ENCODE measurements at places on chromosomes 16 and 17.

GRCh38 chr16:49914657-49915056 lies 58.7 kb upstream of the ZNF423 start:
- DNase-seq, result no peak

GRCh38 chr17:40427002-40427491 lies 9.4 kb upstream of the TOP2A start:
- no peak for DNase-seq

DNA sequence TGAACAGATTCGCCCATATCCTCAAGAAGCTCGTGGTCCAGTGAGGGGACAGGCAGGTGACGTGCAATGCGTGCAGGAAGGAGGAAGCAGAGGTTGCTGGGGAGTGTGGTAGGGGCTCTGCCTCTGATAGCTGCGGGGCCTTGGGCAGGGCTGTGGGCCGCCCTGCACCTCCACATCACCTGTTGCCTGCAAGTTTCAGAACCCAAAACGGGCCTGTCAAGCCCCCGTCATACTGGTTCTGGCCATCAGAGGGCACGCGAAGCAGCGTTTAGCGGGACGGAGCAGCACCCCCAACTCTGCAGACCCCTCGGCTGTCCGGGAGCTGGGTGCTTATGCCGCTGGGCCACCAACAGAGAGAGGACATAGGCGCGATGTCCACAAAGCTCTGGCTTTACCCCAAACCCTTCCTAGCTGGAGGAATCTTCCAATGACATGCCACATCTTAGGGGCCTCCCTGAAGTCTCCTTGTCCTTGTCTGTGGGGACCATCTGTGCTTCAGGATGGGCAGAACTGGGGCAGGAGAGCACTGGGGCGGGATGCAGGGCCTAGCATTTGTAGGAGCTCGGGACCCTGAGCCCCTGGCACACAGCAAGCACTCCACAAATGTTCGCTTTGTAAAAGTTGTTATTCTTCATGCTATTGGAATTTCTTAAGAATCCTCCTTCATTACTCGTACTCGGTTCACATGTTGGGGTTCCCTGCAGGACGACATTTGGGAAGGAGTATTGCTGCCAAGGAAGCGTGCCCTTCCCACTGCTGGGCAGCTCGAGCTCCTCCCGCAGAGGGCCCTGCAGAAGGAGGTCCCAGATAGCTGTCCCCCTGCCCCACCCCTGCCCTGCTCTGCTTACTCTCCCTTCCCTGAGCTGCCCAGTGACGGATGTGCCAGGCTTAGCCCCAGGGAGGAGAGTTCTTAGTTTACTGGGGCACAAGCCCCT lies 64.3 kb downstream of the CNGB1 start:
- no peak for DNase-seq

GRCh38 chr17:57899822-57900221 lies 50.0 kb upstream of the MRPS23 start:
- DNase-seq, result no peak

DNA sequence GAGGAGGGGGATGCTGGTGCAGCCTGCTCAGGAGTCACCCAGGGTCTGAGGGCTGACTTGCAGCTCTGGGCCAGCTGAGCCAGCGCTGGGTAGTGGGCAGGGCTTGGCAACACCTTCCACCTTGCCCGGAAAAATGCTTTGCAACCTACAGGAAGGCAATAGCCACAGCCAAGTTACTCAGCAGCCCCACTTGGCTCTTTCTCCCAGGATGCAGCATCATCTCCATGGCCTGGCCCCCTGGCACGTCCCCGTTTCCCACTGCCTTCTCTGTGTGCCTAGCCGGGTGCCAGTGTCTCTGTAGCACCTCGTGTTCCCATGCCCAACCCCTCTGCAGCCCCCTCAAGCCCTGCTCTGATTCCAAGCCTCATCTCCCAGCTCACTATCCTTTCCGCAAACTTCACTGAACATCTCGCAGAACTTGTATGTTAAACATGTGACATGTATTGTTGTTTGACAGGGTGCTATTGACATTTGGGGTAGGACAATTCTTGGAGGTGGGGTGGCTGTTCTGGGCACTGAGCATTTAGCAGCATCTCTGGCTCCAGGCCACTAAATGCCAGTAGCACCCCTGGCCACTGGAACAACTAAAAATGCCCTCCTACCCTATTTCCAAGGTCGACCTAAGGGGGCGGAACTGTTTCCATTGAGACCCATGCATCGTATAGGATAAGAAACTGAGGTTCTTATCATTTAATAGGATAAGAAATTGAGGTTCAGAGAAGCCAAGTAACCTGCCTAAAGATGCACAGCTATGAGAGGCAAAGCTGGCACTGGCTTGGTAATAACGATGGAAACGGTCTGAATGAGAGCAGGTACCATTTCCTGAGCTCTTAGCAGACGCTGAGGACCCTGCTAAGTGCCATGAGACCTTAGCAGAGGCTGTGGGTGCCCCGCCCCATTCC lies 12.2 kb downstream of the DEXI start:
- DNase-seq, result no peak
